SHP77 treated with DMSO at 0.1 percent for 48 hours (cell line): ENCODE measurements at places on chromosomes 2 and 18.
A peak's percentile ranks its signal among the peaks of the same experiment; 100 is the strongest.

GRCh38 chr2:2806711-2807110, 475.6 kb upstream of the MYT1L start:
- no peak for DNase-seq

DNA sequence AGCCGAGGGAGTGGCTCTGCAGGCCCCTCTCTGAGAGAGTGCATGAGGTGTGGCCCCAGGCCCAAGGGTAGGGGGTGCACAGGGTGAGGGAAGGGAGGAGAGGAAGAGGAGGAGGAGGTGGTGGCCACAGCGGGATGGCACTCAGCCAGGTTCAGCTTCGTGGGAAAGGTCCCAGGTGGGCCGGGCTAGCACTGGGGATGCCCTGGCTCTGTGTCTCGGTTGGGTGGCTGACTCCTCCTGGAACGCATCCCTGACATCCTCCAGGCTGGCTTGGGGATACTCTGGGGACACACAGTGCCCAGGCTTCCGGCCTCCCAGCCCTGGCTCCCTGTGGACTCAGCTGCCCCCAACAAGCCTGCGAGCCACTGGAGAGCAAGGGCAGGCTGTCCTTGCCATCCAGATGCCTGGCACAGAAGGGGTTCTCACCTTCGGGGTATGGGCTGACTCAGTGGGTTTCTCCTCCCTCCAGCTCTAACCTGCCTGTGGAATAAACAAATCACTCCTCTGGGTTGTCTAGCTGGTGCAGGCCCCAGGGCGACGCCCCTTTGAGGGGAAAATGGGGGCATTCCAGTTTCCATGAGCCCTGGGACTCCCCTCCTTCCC, 582 bp upstream of the ZAP70 start:
- no peak for DNase-seq

DNA sequence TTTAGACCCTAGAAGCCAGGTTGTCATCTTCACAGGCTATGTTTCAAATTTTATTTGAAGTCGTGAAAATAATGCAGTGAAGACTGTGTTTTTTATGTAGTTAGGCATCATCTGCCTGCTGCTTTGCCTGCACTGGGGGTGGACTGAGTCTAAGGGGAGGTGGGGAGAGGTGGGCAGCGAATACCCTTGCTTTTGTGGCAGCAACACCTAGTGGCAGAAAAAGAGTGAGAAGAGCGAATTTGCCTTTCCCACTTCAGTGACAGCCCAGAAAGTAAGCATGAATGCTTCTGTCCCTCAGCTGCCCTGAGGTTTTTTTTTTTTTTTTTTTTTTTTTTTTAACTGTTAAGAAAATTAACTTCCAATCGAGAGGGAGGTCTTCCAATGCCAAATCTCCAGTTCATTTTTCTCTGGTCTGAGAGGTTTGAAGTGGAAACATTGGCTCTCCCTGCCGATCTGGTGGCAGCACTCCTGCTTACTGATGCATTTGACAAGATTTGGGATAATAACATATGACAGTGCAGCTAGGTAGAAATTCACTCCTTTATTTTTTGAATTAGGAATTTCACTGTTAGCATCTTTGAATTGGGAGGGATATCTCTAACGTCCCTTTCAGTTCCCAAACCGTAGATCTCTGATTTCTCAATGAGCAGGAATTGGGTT, 60.3 kb upstream of the LYPD6B start:
- DNase-seq, result no peak

DNA sequence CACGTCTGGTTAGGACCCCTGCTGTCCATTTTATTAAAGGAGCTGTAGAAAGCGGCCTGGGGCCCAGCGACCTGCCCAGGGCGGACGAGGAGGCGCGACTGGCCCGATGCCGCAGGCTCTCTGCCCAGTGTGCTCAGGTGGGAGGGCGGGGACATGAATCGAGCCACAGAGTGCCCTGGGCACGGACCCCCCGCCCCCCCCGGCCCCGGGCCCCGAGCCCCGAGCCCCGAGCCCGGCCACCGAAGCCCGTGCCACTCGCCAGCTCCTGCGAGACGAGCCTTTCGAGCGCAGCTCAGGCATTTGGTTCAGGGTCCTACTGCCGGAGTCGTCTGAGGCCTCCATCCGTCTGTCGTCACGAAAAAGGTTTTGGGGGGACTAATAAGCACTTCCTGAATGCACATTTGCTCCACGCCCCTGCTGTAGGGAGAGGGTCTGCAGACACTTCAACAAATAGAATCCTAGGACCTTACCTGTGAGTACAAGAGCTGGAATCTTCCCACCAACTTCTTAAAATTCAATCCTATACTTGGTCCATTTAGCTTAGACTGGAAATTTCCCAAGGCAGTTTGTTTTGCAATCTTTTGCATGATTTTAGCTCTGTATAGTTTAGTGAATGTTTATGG, 602 bp upstream of the ADAM17 start:
- peak; percentile 82 for DNase-seq

GRCh38 chr2:188949046-188949818, 24.9 kb upstream of the COL3A1 start:
- no peak for DNase-seq

DNA sequence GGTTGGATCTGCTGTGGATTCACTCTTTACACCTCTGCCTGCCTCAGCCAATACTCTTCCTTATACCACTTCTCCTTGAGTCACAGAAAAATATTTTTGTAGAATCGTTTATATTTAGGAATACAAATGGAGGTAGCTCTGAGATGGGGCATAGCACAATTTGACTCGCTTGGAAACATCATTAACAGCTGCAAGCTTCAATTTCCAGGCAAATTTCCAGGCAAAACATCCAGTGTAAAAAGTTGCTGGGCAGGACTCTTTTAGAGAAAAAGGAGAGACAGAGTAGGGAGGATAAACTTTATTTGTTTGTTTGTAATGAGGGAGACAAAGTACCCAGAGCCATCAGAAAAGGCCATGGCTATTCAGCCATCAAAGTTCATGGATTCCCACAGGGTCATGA, 74.4 kb upstream of the SOX11 start:
- no peak for DNase-seq

- no peak for DNase-seq
These were observed 200.0 kb downstream of the GLI2 start for GRCh38 chr2:120935339-120936313.

GRCh38 chr2:205556357-205556756, 125.9 kb upstream of the NRP2 start:
- DNase-seq, result no peak

DNA sequence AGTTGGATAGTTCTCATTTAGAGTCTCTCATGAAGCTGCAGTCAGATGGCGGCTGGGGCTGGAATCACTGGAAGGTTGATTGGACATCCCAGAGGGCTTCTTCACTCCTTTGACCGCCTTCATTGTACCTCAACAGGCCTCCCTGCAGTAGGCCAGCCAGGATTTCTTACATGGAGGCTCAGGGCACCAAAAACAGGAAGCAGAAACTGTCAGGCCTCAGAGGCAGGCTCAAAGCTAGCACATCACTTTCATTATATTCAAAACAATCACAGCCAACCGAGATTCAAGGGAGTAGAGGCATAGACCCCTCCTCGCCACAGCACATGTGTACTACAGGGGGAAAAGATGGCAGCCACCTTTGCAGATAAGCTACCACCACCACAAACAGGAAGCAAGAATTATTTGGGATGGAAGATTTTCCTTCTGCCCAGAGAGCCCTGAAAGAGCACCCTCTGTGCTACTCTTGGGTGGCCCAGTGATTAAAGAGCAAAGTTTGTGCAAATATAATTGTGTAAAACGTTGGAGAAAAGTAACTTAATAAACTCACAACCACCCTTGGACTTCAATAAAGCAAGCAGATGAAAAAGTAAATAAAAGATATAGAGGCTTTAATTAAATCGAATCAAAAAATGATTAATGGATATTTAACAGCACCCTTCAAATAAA, 155.3 kb downstream of the GFPT1 start:
- no peak for DNase-seq

GRCh38 chr2:130261970-130262760, 63.9 kb upstream of the TUBA3E start:
- no peak for DNase-seq

DNA sequence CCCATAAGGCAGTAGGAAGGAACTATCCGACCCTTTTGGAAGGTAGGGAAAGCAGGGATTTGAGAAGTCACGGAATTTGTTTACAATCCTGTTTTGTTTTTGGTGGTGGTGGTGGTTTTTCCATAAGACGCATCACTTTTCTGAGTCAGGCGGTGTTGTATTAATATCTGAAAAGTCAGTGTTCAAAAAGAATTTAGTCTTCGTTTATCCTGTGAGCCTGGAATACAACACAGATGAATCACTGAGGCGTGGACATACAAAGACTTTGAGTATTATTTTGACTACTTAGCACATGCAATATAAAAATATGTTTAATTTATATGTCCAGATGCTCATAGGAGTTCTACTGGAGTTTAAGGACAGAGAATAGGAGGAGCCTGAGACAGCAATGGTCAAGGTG, 785 bp downstream of the ZNF892 start:
- DNase-seq, result no peak

DNA sequence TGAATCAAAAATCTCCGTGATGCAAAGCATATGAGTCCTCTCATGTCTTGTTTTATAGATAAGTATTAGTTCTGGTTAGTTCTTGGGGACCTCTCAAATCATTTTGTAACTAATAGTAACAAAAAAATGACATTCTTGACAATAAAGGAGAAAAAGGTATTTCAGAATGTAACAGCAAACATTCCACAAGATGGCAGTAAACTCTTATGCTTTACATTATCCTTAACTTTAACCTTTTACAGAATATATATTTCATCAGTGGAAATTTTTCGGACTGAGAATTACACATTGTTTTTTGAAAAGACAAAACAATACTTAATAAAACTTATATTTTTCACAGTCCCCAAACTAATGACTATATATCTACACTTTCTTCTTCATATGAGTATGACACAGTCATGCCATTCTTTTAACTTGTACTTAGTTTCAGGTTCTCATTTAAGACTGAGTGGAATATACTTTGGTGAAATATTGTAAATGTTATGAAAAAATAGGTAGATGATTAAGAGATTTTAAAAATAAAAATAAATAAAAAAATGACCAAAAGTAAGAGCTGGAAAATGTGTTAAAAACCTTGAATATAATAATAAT, 142.9 kb upstream of the NXPH2 start:
- no peak for DNase-seq

DNA sequence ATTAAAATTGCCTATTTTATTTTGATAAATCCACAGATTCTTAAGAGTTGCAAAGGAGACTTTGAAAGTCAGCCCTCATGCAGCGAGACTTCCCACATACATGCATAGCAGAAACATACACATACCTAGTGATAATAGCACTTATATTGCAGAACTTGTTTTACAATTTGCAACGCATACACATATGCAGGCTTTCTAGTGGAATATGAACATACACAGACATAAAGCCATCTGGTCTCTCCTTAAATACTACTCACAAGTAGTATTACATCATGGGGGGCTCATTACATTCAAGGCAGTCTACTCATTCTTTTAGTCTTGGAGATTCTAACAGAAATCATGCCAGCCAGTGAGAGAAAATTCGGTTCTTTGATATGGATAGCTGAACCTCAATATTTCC, 295.1 kb upstream of the RND3 start:
- DNase-seq, result no peak
